ENCODE measurements at places on chromosomes 5 and 9.

DNA sequence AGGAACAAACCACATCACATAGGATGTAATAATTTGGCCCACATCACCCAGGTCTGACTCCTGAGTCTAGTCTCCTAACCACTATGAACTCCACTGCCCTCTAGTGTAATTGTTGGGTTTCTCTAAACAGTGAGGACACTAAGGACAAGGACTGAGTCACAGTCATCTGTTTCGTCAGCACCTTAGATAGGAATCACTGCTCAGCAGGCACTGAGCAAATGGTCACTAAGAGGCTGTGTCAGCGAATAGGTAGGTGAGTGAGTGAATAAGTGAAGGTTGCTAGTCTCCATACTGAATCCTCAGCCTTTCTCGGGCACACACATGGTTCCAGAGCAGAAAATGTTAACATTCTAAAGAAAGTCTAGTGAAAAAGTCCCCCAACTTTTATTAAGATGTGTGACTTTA, 278.6 kb downstream of the SPOCK1 start:
- DNase-seq, result no peak

DNA sequence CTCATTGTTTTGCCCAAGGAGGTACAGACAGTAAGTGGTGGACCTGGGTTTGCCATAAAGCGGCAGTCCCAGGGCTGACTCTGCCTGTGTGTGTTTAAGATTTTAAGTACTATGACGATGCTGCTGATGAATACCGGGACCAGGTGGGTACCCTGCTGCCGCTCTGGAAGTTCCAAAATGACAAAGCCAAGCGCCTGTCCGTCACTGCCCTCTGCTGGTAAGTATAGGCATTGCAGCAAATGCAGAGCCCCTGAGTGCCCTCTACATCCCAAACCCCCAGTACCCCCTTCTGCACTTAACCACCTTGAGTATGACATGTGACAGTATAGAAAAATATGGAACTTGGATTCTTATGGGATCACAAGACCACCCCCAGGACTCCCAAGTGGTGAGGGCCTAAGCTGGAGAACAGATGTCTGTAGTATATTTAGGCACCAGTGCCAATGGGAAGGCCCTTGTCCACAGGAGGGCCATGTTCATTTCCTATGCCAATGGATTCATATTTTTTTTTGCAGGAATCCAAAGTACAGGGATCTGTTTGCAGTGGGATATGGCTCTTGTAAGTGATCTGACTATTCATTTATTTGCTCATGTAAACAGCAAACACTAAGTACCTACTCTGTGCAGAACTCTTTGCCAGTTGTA, 22.0 kb downstream of the ENHO start:
- peak; percentile 73 for DNase-seq

DNA sequence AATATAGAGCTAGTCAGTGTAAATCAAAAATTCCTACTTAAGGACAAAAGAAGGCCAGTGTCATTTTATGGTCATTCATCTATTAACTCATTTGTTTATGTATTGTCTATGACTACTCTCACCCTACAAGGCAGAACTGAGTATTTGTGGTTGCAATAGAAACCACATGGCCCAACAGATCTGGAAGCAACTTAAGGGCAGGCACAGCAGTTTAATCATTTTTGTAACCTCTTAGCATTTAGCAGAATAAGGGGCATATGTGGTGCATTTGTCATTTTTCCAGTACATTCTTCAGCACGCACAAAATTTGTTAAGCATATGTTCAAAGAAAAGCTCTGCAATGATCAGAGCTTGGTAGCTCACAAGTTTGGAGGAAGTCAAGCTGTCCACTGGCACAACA, 1.1 kb downstream of the FKBP15 start:
- DNase-seq, result peak; percentile 12

DNA sequence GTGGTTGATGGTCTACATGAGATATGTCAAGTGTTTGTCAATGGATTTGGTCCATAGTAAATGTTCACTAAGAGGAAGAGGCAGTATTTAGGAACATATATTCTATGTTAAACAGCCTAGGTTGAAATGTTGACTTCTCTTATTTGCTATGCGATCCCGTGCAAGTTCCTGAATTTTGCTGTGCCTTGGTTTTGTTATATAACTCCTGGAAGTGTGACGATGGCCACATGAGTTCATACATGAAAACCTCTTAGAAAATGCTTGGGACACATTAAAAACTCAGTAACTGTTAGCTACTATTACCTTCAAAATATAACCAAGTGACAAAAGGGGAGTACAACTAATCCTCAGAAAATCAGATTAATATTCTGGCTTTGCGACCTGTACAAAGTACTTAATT, 21.9 kb upstream of the FBXW2 start:
- no peak for DNase-seq

GRCh38 chr5:139725073-139725830, 70.4 kb upstream of the PSD2 start:
- no peak for DNase-seq

- no peak for DNase-seq
These were observed 3.2 kb upstream of the ANP32B start for GRCh38 chr9:97979788-97980478.

- no peak for DNase-seq
These were observed 679 bp downstream of the B4GALT1 start for GRCh38 chr9:33166231-33167083.

DNA sequence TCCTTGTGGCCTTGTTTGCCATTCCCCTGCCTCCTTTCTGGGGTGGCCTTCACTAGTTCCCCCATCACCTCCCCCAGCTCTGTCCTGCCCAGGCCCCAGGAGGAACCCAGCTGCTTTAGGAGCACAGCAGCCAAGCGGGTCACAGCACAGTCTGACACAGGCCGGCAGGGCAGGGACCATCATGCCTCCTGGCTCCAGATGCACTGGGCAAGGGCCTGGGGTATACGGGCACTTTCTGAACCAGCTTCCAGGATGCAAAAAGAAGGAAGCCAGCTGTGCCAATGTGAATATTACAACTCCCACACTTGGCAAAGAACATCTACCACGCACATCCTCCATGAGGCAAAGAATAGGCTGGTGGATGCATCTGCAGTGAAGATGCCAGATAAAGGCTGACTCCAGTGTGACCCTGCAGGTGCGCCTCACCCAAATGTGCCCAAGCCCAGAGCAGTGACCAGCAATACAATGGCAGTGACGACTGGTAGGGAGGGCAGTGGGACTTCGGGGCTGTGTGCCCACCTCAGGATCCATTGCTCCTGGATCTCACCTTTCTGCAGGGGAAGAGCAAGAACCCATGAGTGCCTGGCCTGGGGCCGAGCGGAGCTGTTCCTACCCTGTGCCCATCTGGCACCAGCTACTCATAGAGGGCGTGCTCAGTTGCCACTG, 6.3 kb upstream of the IL3 start:
- DNase-seq, result no peak

- no peak for DNase-seq
These were observed 39.1 kb upstream of the MSH3 start for GRCh38 chr5:80615266-80615914.

DNA sequence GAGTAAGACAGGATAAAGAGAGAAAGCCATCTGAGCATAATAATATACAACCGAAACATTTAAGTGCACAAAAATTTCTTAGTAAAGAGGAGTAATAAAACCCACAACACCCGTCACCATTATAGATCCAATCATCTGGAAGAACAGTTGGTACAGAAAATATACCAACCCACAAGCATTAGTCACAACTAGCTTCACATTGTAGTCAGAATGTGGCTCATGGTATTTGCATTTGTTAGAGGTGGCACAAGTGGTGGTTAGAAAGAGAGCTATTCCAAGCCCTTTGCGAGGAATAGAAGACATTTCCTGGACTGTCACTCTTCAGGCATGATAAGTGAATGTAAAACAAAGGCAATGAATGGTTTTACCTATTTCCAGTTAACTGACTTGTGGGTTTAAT, 677.5 kb upstream of the ST8SIA4 start:
- no peak for DNase-seq

DNA sequence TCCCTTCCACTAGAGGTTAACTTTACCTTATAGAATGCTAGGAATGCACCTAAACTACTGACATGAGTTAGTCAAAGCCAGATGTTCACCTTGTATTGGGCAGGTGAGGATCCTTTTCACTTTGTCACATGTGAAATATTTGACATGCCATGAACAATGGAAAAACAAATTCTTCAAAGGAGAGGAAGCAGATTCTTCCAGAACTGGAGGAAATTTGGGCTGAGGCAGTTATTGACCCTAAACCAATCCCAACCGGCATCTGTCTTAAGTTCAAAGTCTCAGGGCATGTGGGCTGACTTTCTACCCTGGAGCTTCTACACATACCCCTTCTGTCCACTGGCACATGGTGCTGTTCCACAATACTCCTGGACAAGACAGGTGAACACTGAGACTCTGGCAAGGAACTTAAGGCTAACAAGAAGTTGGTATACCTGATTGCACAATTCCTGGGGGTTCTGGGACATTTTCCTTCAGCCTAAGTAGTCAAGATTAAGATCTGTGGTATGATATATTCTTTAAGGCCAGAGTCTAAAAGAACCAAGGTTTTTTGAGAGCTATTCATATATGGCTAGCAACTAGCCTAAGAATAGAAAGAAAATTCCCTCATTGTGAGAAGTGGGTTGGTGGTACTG, 2.6 kb downstream of the VLDLR start:
- DNase-seq, result no peak

- no peak for DNase-seq
These were observed 52.8 kb downstream of the PRRT1B start for GRCh38 chr9:131598121-131598520.

DNA sequence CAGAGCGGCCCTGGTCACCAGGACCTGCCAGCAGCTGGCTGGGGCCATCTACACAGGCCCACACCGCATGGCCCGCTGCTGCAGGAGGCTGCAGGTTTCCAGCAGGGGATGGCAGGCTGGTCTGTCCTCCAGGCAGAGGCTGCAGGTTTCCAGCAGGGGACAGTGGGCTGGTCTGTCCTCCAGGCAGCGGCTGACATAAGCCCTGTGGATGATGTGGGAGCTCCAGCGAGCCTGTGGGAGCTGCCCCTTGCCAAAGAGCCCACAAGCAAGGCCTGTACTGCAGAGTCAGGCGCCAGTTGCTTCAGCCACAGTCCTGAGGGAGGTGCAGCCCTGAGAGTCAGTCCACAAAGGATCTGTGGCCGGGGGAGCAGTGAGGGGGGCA, 18.5 kb downstream of the TPPP start:
- no peak for DNase-seq

DNA sequence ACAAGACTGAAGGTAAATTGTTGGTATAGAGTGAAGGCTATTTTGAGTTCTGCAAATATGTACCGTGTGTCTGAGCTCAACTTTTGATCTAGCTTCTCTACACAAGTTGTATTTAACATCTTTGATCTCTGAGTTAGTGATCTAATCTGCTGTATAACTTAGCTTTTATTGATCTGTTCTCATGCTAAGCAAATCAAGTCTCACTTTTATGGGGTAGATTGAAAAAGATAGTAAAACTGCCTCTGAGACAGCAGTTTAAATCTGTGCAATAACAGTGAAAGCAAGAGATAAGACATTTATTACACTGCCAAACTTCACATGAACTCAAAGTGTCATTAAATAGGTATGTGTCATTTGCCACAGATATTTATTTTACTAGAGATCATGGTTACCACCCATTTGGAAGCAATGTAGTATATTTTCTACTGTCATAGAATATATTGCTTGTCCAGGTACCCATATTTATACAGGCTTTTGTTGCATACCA, 477.3 kb downstream of the ISL1 start:
- DNase-seq, result no peak

GRCh38 chr5:144281784-144282183, 111.1 kb downstream of the KCTD16 start:
- DNase-seq, result no peak

DNA sequence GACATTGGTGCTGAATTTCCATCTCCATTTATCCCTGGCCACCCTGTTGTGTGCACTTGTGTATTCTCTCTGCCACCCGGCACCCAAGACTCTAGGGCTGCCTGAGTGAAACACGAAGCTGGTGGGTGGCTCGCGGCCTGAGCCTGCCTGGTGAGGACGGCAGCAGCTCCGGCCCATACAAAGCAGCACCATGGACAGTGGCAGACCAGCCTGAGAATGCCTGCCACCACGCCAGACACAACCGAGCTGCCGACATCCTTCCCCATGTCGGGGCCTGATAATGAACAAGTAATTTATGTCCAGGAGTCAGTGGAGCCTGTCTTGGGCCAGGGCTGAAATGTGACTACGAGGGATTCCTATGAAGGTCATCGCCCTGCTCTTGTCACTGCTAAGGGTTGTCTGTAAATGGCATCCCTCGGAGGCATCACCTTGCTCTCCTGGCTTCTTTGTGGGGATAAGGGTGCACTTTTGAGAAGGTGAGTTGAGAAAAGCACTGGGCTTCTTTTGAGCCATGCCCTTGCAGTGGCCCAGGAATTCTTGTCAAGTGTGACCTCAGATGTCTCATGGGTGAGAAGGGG, 175.7 kb downstream of the MELK start:
- no peak for DNase-seq

DNA sequence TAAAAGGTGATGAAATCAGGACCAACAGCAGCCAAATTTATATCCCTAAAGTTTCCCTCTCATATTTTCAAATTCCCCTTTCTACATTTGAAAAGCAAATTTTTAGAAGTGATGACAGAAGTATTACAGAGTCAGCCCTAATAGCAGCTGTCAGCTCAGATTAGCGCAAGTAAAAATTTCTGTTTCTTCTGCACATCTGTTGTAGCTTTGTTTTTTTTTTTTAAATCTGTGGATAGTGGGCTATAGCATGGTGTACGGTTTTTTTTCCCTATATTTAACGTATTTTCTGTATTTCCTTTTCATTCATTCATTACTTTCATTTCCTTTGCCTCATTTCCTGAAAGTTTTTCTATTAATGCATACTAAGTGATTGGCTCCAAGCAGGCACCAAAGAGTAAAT, 99.1 kb downstream of the MACIR start:
- no peak for DNase-seq

DNA sequence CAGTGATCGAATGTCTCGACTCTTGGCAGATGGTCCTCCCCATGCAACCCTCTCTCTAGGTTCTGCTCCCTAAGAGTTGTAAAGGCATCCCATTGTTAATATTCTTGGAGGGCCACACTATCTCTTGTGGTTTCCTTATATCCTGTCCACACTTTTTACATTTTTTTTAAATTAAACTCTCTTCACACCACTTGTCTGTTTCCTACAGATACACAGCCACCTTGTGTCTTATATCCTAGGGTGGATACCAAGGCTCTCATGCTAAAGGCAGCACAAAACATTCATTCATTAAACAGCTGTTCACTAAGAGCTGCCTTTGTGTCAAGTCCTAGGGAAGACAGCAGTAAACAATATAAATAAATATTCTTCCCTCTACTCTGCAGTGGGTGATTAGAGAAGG, 60.5 kb upstream of the SHISAL2B start:
- no peak for DNase-seq

DNA sequence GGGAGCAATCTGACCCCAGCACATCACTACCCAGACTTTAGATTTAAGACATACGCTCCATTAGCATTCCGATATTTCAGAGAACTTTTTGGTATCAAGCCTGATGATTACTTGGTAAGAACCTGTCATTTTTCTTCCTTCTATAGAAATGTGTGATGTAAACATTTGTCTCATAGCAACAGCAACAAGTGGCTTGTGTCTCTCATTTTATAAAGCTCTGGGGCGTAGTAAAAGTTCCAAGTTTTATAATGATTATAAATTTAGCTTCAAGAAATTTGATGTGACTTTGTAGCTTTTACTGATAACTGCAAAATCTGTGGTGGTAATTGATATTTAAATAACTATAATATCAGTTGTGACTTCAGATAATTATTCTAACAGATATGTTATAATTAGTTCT, 137.2 kb downstream of the PRKACG start:
- no peak for DNase-seq

All from stimulated activated naive CD8-positive, alpha-beta T cell treated with anti-CD3 and anti-CD28 coated beads, Interleukin-15, amount 100 ng/mL, for 72 hours (primary cell).